ENCODE measurements at places on chromosomes 5 and 9.
A peak's percentile ranks its signal among the peaks of the same experiment; 100 is the strongest.

DNA sequence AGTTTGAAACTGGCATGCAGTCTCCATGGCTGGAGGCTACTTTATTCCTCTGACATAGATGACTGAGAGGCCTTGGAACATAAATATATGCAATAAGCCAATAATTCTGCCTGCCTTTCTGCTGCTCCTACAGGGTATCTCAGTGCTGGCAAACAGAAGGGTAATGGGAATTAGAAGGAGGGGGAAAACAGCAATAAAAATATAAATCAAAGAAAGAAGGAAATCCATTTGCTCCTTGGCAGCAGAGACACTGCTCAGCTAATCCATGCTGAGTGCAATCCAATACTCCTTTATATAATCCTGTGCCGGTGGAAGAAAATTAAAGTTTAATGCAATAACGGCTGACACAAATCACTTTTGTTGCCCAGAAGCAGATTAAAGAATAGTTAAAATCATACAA, 478.9 kb downstream of the SPATA31D1 start:
- DNase-seq: no peak

DNA sequence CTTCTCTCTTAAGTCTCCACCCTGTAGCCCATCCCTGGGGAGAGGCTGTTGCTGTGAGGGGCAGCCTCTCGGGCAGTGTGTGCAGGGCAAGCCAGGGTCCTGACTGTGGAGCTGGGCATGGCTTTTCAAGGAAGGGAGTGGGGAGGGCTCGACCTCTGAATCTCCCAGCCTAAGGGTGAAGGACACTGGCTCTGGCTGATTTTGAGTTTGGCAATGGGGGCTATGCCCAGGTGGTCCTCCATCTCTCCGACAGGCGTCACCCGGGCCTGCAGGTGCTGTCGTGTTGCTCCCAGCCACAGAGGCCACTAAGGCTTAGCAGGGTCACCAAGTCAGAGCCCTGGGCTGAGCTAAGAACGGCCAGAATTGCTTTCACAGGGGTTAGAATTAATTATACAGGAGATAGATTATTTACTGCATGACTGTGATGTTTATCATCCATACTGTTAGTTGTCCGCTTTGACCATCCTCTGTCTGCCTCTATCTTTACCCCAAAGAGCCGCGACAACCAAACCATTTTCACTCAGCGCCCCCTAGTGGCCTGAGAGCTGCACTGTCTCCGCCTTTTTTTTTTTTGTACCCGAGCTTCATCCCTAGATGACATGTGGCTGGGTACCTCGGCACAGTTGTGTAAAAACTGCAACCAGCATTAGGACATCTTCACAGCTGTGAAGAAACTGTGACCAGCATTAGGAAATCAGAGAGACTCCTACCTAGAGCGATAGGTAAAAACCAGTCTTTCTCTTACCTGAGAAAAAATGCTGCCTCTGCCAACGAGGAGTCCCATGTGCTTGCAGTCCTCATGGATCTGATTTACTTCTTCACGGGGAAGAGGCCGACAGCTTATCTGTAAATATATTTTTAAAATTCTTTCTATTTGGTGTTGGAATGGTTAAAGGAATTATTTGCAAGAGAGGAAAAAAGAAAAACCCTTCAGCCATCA, 44.5 kb downstream of the AGXT2 start:
- peak; percentile 65 for DNase-seq

DNA sequence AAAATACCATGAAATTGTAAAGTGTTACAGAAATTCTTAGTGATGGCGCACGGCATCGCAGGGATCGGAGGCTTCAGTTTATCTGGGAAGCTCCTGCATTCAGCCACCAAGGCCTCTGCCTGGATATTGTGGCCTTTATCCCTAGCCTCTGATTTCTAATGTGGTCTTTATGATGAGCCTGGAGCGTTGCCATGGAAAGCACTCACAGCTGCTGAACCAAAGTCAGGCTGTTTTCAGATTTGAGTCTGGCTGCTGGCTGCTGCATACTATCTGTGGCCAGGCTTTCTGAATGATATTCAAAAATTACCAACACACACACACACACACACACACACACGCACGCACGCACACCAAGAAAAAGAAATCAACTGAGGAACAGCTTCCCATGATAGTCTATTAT, 101.1 kb upstream of the ZNF366 start:
- no peak for DNase-seq

GRCh38 chr9:75046725-75047345, 18.7 kb upstream of the CARNMT1 start:
- DNase-seq: no peak

GRCh38 chr9:133184971-133185370, 21.3 kb upstream of the GBGT1 start:
- DNase-seq: peak; percentile 72

DNA sequence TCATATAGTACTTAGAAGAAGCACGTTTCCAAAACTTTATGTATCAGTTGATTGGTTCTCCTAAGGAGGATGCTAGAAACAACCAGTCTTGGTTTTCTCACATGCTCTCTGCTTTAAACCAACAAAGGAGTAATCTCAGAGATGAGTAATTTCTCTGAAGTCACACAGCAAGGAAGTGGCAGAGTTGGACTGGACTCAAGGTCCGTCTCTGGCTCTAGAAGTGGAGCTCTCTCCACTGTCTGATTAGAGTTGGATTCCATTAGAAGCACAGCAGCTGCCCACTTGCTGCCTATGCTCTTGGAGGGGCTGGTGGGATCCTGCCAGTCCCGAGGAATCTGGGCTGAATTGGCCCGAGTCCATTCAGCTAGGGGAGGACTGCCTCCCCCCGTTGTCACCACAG, 21.0 kb downstream of the RALGPS1 start:
- no peak for DNase-seq

GRCh38 chr9:17810728-17811571, 232.1 kb downstream of the SH3GL2 start:
- DNase-seq: peak; percentile 40

GRCh38 chr5:13783726-13784125, 160.8 kb downstream of the DNAH5 start:
- no peak for DNase-seq

GRCh38 chr5:119276978-119277377, 78.8 kb upstream of the TNFAIP8 start:
- no peak for DNase-seq

GRCh38 chr9:129751841-129752801, 721 bp downstream of the PTGES start:
- DNase-seq: no peak

DNA sequence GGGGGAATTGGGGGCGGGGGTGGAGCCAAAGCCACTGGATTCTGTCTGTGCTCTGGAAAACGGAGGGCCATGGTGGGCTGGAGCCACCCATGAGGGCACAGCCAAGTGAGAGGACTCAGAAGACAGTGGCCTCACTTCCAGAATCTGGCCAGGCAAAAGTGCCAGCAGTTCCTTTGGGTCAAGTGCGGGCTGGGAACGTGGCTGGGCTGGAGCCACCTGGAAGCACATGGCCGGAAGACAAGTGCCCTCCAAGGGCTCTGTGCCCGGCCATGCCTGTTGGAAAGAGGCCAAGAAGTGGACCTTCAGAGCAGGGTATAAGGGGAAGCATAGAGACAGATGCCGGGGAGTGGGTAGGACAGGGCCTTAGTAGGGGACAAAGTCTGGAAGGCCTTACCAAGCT, 11.7 kb upstream of the SH3PXD2B start:
- no peak for DNase-seq

DNA sequence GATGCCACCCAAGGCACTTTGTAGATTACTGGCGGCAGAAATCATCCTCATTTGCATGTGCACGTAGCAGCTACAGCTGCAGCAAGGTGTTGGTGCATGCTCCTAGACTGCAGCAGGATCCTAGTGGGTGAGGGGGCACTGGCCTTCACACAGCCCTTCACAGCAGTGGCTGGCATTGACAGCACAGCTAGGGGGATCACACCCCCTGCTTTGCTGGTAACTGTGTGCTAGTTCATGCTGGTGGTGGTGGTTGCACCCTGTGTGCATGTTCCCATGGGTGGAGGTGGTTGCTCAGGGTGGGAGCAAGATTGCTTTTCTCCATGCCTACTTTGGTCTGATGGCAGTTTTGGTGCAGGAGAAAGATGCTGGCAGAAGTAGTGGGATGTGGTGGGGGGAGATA, 1695.1 kb upstream of the CDH6 start:
- no peak for DNase-seq

- peak; percentile 80 for DNase-seq
Observed at GRCh38 chr9:34463098-34463900, 4.7 kb downstream of the DNAI1 start.

GRCh38 chr5:75603371-75603770, 7.9 kb upstream of the ANKDD1B start:
- DNase-seq: no peak

DNA sequence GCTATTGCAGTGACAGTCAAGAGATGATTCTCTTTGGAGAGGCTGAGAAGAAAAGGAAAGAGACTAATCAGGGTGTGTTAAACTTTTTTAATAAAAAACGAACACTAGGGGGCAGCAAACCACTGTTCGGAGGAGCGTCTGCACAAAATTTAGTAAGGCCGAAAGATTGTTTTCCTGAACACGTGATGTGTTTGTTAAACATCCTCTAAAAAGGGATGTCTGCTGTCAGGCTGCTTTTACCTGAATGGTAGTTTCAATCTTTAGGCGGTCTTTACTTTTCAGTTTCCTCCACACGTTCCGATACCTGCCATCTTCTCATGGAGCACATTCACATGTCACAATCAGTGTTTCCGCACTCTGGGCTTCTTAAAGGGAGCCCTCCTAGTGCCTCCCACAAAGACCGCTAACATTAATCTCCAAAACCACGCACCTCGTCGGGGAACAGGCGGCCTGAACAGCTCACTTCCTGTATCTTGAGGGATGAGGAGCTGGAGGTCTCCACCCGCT, 125.2 kb downstream of the GPBP1 start:
- DNase-seq: peak; percentile 84

- DNase-seq: no peak
Observed at GRCh38 chr9:101457003-101457402, 21.4 kb upstream of the ALDOB start.

GRCh38 chr5:119522841-119523240, 70.5 kb downstream of the HSD17B4 start:
- DNase-seq: no peak

Measured in HT1080 (cell line).